ENCODE measurements at places on chromosomes 7 and 10.
A peak's percentile ranks its signal among the peaks of the same experiment; 100 is the strongest.

GRCh38 chr10:128187788-128188185 lies 61.6 kb upstream of the MKI67 start:
- H3K4me1 ChIP-seq, result no peaks in the 10 kb centered on the region
- no peaks in the 10 kb centered on the region for H3K36me3 ChIP-seq
- peaks cover 88% of the 10 kb centered on the region for H3K27me3 ChIP-seq
- H3K27ac ChIP-seq, result no peak overlapping the region

- peaks cover 45% of the 10 kb centered on the region for H3K4me1 ChIP-seq
- H3K4me3 ChIP-seq, result no peak overlapping the region
- H3K36me3 ChIP-seq, result peaks cover 15% of the 10 kb centered on the region
- peak overlapping the region; percentile 97 for H3K27ac ChIP-seq
- H3K27me3 ChIP-seq, result no peaks in the 10 kb centered on the region
These were observed 1.5 kb upstream of the ZNF775 start for GRCh38 chr7:150377635-150378034.

DNA sequence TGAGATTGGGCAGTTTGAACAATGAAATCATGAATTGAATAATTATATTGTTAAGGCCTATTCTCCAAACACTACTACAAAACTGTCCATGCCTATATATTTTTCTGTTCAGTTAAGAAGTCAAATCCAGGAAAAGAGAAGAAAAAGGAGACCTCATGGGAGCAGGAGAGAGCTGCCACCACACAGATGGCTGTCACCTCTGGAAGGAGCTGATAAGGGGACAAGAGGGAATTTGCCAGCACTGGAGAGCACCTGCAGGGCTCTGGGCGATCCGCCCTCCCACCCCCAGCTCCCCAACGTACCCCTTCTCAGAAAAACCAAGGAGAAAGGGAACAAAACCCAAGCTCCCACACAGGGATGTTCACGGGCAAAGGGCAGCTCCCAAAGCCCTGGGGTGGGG lies 227.8 kb downstream of the TNS3 start:
- H3K27ac ChIP-seq, result peak overlapping the region; percentile 38
- H3K4me3 ChIP-seq, result no peak overlapping the region
- H3K4me1 ChIP-seq, result peaks cover 25% of the 10 kb centered on the region
- no peak for DNase-seq

DNA sequence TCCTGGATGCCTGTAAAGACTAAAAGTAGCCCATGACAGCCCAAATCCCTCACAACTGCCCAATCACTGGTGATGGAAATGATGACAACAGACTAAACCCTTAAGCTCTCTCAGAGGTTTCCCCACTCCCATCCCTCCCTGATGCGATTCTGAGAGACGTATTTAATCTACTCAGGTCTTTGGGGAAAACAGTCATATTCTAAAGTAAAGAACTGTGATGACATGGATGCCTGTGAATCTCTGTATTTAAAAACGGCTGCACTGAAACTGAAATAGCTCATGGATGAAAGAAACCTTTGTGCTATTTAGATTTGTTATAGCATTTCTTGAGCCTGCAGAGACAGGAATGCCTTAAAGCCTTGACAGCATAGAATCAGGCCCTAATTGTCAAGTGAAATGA lies 28.5 kb downstream of the VPS41 start:
- H3K36me3 ChIP-seq, result no peaks in the 10 kb centered on the region
- no peak overlapping the region for H3K27ac ChIP-seq
- no peak for DNase-seq
- H3K27me3 ChIP-seq, result no peaks in the 10 kb centered on the region

DNA sequence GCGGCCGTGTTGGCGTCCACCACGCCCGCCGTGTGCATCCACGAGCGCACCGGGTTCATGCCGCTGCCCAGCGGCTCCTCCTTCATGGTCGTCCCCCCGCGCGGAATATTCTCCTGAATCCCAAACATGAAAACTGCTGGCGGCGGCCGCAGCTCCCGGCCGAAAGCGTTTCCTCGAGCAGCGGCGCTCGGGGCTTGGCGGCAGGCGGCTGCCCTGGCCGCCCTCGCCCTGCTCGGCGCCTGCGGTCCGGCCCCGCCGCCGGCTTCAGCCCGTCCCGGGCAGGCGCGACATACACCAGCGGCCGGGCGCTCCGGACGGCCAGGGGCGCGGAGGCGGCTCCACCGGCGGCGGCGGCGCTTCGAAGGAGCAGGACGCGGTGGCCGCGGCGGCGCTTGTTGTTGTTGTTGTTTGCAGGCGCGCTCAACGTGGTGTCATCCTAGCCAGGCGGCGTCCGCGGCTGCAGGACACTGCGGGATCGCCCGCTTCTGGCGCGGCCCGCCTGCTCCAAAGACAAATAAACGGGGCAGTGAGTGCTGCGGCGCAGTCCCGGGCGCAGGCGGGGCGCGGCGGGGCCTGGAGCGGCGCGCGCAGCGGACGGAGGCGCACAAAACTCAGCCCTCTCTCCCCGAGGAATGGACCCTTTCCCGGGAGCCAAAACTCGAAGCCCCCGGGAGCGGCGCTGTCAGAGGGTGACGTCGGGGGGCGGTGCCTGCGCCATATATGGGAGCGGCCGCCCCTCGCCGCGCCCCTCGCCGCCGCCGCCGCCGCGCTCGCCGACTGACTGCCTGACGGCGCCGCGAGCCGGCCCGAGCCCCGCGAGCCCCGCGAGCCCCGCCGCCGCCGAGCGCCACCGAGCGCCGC lies at the start of gene EBF3:
Gene EBF3 (minus strand): TSS at position 634 of the 861 bp plus-strand sequence. CDS start 506 bp downstream, at position 128.
- peaks cover 63% of the 10 kb centered on the region for H3K4me1 ChIP-seq
- peaks cover 99% of the 10 kb centered on the region for H3K27me3 ChIP-seq
- peak within 1 kb of the TSS; percentile 93 for H3K27ac ChIP-seq
- DNase-seq, result peak; percentile 90
- no peaks in the 10 kb centered on the region for H3K36me3 ChIP-seq

- peak; percentile 64 for DNase-seq
- H3K36me3 ChIP-seq, result no peaks in the 10 kb centered on the region
- H3K4me3 ChIP-seq, result peak overlapping the region; percentile 67
- H3K4me1 ChIP-seq, result peaks cover 26% of the 10 kb centered on the region
- peak overlapping the region; percentile 77 for H3K27ac ChIP-seq
These were observed 31.1 kb downstream of the TRIL start for GRCh38 chr7:28926871-28927597.

DNA sequence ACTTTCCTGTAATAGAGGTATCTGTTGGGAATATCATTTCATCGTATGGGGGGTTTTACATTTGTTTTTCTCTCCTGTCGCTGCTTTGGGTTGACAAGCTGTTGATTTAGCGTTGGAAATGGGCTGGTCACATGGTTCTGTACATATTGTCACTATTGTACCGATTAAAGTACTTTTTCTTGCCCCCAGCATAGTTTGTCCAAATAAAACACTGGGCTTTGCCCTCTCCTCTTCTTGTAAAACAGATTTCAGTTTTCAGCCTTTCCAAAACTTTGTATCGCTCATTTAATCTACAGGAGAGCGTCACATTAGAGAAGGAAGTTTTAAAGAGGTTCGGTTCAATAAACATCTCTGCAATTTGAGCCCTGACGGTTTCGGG lies 4.0 kb downstream of the BMI1 start:
- peaks cover 37% of the 10 kb centered on the region for H3K36me3 ChIP-seq
- H3K4me1 ChIP-seq, result peaks cover 51% of the 10 kb centered on the region
- peak overlapping the region; percentile 50 for H3K27ac ChIP-seq
- peaks cover 26% of the 10 kb centered on the region for H3K27me3 ChIP-seq

Measured in left ventricle myocardium inferior (tissue), 1 donor.